Hippocampal formation (tissue), 2 donors: ENCODE measurements at places on chromosomes 4 and X.

DNA sequence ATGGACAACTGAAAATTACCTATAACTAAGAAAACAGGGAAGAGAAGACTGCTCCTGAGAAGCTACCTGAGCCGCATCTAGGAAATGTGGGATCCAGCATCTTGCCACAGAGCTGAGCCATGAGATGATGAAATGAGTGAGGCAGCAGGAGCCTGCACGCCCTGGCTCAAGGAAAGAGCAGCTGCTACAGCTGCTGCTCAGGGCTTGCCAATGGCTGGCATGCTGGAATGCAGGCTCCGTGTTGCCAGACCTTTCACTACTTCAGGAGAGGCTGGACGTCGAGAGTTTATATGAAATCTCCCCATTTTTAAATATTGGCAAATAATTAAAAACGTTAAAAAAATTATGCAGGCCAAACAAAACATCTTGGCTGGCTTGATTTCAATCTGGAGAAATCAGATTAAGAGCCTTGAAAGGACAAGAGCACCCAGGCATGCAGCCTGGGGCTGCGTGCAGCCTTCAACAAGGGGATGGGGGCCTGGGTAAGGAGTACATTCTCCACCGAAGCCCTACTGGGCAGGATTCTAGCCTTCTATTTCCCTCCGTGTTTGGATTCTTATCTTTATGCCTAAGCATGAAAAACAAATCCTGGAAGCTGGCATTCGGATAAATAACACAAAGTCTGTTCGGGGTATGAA lies 227.6 kb downstream of the NR3C2 start:
- DNase-seq = no peak

- DNase-seq = no peak
Measured at GRCh38 chr4:47531241-47531953, 46.3 kb downstream of the ATP10D start.

GRCh38 chr4:138909587-138909986 lies 106.0 kb upstream of the NOCT start:
- no peak for DNase-seq

DNA sequence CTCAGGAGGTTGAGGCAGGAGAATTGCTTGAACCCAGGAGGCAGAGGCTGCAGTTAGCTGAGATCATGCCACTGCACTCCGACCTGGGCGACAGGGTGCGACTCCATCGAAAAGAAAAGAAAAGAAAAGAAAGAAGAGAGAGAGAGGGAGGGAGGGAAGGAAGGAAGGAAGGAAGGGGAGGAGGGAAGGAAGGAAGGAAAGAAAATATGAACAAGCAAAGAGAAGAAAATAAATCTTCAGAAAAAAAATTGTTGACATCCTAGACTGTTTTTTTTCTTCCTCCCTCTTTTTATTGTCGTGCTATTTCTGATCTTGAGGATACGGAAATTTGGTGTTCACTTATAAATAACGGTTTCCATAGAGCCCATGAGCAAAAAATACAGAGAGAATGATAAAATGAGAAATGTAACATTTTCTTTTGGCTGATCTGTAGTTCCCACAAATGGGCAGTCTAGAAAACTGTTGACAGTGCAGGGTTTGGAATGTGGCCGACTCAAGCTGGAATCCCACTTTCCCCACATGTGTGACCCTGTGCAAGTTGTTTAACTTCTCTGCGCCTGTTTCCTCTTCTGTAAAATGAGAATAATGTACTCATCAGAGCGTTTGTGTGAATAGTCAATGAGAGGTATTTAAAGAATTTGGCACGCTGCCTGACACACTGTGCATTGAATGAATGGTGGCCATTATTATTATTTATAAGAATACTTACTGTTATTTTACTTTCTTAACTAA lies 19.4 kb downstream of the SORBS2 start:
- DNase-seq = no peak

GRCh38 chr4:87423317-87424098 lies 1.1 kb downstream of the NUDT9 start:
- DNase-seq = no peak

DNA sequence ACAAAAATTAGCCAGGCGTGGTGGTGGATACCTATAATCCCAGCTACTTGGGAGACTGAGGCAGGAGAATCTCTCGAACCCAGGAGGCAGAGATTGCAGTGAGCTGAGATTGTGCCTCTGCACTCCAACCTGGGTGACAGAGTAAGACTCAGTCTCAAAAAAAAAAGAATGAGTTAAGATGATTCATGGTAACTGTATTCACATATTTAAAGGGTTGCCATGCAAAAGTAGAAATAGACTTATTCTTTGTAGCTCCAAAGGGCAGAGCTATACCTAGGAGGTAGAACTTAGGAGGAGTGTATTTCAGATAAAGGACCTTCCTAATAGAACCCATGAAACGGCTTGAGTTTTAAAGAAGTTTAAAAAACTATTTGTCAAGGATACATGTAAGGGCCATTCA lies 104.3 kb upstream of the IL13RA1 start:
- no peak for DNase-seq

GRCh38 chrX:114712466-114712865 lies 128.6 kb downstream of the HTR2C start:
- DNase-seq = no peak

GRCh38 chrX:116827063-116827462 lies 364.3 kb upstream of the CT83 start:
- no peak for DNase-seq

DNA sequence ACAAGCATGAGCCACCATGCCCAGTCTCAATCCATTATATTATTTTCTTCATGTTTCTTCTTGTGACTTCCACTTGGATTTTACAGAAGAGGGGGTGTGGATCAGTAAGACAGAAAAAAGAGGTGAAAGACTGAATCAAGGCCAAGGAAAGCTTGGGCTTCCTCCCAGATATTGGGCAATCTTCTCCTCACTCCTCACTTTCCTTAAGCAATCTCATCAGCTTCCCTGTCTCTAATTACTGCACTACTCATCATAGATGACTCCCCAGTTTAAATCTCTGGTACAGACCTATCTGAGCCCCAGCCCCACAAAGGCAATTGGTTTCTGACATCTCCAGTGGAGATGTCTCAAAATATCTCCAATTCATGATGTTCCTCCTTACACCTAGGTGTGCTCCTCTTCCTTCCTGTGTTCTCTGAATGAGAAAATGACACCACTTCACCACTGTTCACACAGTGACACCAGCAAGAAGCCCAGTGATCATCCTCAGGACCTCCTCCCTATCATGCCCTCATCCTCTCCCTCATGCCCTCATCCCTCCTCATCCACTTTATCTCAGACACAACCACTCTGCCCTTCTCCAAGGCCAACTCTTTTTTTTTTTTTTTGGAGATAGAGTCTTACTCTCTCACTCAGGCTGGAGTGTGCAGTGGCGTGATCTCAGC lies 44.8 kb upstream of the HERC6 start:
- DNase-seq = no peak

DNA sequence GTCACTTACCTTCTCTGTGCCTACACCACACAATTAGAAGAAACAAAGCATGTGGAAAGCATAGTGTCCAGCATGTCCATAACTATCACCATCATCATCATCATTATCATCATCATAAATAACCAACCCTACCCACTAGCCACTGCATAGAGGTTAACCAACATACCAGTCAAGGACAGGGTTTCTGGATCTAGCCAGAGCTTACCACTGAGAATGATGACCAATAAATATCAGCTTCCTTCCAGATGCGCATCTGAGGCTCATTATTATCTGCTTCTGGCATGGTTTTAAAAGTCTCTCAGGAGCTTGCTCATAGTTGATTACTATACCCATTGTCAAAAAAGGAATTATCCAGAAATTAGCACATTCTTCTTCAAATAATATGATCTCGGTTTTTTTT lies 25.5 kb upstream of the MYOZ2 start:
- DNase-seq = no peak

- DNase-seq = no peak
Measured at GRCh38 chrX:38896724-38897298, 95.6 kb downstream of the MID1IP1 start.

DNA sequence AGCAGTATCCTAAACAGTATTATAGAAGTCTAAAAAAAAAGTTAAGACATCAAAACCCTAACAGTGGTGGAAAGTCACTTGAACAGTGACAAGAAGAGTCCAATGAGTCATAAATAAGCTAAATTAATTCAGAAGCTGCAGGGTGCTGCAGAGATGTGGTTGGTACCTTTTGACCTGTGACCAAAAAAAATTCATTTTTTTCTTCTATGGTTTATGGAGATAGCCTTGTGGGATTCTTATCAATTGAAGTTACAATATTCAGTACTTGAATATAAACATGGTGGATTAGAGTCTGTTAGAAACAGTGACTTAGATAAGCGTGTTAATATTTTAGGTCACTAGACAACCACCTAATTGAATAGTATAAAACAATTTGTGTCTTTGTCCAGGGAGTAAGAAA lies 35.4 kb downstream of the CCSER1 start:
- DNase-seq = no peak

GRCh38 chr4:151407466-151408379 lies 1.3 kb upstream of the FHIP1A start:
- DNase-seq = no peak

- DNase-seq = no peak
Measured at GRCh38 chr4:177356206-177356605, 46.5 kb downstream of the NEIL3 start.

- DNase-seq = no peak
Measured at GRCh38 chr4:56681853-56682525, 893 bp upstream of the HOPX start.

DNA sequence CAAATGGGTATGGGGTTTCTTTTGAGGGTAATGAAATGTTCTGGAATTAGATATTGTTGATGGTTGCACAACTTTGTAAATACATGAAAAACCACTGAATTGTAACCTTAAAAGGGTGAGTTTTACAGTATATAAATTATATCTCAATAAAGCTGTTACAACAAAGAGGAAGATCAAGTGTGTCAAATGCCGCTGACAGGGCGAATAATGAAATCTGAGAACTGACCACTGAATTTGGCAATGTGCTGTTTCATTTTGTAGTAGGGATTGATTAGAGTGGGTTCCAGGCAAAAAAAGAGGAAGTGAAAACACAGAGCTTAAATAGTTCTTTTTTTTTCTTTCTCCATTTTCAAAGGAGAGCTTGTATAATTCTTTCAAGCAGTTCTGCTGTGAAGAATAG lies 161.1 kb upstream of the NAP1L5 start:
- DNase-seq = no peak

DNA sequence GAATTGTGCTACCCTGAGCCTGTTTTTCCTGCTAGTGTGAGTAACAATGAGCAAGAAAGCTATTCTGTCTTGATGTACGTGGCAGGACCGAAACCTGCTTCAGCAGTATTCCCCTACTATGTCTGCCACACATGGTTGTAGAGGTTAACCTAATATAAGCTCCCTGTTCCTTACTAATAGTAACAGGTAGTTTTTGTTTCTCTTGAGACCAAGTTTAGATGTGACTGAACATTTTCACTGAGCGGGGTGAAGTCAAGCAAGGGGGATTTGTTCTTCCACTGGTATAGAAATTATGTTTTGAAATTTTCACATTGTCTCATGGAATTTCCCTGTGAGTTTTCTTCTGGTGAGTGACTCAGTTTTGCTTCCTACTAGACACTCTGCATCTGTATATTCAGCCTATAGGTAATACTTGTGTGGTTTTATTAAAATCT lies 37.3 kb downstream of the RRAGB start:
- DNase-seq = no peak

DNA sequence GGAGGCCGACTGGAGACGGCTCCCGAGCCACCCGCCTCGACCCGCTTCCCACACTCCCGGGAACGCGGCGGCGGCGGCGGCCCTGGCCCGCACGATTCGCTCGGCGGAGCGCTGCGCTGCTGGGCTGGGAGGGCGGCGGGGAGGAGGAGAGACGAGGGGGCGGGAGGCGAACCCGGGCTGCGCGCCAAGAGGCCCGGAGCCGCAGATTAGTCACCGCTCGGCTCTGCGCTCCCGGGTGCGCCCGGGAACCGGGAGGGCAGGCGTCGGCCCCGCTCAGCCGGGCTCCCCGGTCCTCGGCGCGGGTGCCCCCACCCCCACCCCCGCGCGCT lies 11.2 kb upstream of the BCOR start:
- no peak for DNase-seq

GRCh38 chrX:103573202-103573601 lies 12.1 kb upstream of the TCEAL4 start:
- no peak for DNase-seq

- DNase-seq = no peak
Measured at GRCh38 chrX:123013141-123013540, 170.9 kb upstream of the GRIA3 start.

DNA sequence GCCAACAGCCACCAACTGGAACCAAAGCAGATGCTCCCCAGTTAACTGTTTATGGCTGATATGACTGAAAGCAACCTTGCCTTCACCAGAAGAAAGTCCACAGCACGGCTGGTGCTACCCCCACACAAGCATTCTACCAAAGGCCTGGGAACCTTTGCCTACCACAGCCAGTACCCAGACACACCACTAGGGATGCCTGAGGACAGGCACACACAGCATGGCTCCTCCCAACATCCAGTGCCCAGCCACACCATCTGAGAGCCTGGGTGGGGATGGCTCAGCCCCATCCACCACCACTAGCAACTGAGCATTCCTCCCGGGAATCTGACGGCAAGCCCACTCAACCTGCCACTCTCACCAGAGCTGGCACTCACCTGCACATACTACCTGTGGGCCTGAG lies 178.6 kb downstream of the SLC7A11 start:
- no peak for DNase-seq

DNA sequence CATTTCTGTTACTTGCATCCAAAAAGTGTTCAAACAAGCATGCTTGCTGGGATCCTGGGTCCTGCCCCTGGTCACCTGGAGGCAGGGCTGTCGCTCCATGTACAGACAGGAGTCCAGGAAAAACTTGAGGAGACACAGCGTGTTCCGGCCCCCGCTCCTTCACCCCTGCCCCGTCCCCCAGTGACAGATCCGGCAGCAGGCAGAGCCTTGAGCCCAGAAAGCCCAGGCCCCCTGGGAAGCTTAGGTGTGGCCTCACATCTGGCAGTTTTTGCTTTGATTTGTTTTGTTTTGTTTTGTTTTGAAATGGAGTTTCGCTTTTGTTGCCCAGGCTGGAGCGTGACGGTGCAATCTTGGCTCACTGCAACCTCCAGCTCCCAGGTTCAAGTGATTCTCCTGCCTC lies 67.0 kb downstream of the TRMT44 start:
- no peak for DNase-seq

- no peak for DNase-seq
Measured at GRCh38 chr4:1615786-1616556, 68.1 kb downstream of the FAM53A start.

DNA sequence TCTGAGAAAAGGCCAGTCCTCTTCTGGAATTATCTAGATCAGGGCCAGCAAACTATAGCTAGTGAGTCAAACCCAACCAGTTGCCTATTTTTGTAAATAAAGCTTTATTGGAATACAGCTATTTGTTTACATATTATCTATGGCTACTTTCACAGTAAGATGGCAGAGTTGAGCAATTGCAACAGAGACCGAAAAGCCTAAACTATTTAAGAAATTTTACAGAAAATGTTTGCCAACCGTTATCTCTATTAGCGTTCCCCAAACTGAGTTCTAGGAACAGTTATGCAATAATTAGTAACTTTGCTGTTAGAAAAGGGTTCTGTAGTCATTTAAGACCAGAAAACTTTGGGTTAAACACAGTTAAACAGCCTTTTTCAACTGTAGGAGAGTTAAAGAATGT lies 10.5 kb downstream of the TEX13B start:
- DNase-seq = no peak

- no peak for DNase-seq
Measured at GRCh38 chr4:14254252-14254651, 626.7 kb upstream of the BOD1L1 start.
